ENCODE measurements at places on chromosomes 3 and 15.

DNA sequence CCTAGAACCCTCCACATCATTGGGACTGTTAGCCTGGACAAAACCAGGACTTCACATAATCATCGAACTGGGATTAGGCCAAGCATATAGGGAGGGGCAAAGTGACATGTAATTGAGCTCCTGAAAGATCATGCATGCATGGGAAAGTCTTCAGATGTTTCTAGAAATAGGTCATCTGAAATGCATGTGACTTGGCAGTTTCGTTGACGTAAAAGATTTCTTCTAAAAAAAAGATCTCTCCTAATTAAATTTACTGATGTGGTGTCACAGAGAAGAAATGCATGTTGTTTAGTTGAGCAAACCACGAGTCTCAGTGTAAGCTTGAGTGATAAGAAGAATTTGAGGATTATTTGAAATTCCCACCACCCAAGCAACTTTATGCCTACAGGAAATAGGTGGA is 70.0 kb upstream of the LIMD1 start:
- DNase-seq: no peak

- peak; percentile 11 for DNase-seq
These were observed 35.1 kb downstream of the EAF1 start for GRCh38 chr3:15462451-15462850.

- DNase-seq: no peak
These were observed 243.8 kb upstream of the GBE1 start for GRCh38 chr3:82005266-82005665.

DNA sequence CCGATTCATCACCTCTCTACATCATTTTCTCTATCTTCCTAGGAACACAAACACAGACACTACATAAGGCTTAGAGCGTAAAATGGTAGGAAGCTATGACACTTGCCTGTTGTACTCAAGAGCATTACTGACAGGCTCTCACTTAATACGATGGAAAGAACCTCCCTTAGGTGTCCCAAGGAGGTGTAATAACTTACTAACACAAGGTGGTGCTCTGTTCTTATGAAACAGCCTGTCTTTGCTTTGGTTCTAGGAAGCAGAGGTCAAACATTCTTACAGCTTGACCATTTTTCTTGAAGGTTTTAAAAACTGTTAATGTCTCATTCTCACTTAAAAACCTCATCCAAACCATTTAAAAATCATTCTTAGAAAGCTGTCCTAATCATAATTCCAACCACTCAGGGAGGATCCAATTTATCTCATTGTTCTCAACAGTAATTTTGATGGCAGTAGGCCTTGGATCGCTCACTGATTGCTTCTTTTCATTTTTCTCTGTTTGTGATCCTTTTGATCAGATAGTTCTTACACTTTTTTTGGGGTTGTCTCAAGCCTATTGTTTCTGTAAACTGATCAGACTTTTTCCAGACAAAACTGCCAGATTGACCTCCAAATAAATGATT is 317.8 kb upstream of the AGTR1 start:
- no peak for DNase-seq

DNA sequence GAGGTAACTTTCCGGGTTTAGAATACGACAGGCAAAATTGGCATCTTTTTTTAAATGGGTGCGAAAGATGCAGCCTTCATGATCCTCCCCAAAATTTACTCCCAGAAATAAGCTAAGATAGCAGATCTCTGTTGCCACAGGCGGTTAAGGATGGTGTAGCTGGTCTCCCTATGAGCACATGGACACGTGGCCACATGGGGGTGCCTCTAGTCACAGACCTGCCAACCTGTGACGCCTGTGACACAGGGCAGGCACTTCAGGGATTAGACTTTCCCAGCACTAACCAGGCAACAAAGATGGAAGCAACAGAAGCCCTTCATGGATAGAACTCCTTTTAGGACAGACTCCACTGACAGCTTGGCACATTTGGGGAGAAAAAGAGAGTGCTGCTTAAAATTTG is 320.3 kb downstream of the THSD4 start:
- DNase-seq: no peak

- DNase-seq: no peak
These were observed 765.5 kb downstream of the OTOL1 start for GRCh38 chr3:162262129-162262528.

- no peak for DNase-seq
These were observed 32.4 kb upstream of the ALDH1L1 start for GRCh38 chr3:126212620-126213378.

GRCh38 chr15:90558171-90558573 is 28.4 kb downstream of the CRTC3 start:
- no peak for DNase-seq

DNA sequence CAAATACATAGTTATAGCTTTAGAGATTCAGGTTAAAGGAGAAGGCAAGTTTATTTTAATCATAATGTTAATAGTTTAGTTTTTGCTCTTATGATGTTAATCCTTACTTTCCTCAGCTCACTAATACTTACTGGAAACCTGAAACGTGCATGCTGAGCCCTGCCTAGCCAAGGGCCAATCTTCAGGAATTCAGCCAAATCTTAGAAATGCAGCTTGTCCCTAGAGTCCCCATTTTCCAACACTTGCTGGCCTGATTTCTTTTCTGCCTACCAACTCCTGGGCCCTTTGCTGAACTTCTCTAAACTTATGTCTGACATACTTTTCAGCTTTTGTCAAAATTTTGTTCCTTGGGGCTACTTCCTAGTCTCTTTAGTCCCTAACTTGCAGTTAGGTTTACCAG is 22.8 kb downstream of the BCHE start:
- DNase-seq: no peak

GRCh38 chr3:33115024-33115768 is 1.4 kb downstream of the CRTAP start:
- no peak for DNase-seq

- no peak for DNase-seq
These were observed 3.7 kb upstream of the CPA3 start for GRCh38 chr3:148861277-148861869.

GRCh38 chr3:10518506-10519150 is 13.2 kb upstream of the ATP2B2 start:
- DNase-seq: no peak

DNA sequence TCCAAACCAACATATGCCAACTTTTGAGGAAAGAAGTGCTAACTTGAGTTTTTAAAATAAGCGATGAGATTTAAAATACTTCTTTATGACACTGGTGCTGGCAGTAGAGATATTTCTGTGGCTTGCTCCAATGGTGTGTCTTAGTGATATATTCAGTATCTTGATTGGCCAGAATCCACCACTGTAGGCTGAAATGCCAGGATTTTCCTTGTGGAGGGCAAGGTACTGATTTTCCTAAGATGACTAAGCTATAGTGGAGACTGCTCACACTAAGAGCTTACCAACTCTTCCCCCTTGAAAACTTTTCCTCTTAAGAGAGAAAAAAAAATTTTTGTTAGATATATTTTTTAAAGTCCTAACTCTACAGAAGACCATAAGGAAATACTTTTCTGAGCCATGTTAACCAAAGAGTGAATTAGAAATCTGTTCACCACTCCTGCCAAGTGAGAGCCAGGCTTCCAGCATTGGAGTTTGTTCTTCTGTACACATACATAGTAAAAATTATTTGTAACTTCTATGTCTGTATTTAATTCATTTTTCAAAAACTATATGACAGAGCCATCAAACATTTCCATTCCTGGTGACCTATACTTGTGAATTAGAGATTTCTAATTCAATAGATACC is 109.1 kb downstream of the PPP2R3A start:
- DNase-seq: no peak

DNA sequence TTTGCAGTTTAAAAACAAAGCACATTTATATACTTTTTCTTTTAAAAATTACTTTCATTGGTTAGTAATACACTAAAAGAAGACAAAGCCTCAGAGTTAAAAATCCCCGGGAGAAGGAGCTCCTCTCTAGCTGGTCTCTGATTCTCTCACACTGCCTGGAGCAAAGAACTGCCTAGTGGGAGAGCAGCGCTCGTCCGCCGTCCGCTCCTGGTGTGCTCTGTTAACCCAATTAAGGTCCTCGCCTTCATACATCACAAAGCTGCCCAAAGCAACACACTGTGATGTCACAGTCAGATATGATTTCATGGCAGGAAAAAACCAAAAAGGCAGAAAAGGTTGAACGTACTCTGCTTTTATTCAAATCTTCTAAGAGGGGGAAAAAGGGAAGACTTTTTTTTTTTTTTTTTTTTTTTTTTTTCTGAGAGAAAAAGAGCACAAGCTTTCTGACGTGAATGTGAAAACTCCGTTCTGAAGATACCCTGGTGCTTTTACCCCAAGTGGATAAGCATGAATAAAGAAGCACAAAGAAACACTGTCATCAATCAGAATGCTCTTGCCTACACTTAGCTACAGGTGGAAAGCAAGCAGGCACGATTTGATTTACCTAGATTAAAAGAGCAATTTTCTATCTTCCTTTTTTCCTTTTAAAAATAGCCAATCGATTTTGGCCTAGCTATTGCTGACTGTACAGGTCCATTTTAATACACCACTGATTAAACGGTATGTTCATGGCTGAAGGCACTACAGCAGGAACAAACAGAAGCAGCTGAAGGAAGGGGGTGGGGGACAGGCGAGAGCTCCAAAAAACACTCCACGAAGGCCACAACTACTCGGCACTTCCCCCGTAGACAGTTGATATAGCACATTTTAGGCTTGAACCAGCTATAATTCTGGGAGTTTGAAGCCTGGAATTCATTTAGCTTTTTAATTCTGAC is 115.2 kb downstream of the TIGIT start:
- no peak for DNase-seq
